Stimulated activated CD4-positive, alpha-beta T cell treated with anti-CD3 and anti-CD28 coated beads, Interleukin-12 subunit alpha, Interleukin-12 subunit beta, amount 100 ng/mL, for 4 hours (primary cell): ENCODE measurements at places on chromosomes 4 and X.

- no peak for DNase-seq
Measured at GRCh38 chr4:183447646-183448045, 3.2 kb downstream of the CDKN2AIP start.

DNA sequence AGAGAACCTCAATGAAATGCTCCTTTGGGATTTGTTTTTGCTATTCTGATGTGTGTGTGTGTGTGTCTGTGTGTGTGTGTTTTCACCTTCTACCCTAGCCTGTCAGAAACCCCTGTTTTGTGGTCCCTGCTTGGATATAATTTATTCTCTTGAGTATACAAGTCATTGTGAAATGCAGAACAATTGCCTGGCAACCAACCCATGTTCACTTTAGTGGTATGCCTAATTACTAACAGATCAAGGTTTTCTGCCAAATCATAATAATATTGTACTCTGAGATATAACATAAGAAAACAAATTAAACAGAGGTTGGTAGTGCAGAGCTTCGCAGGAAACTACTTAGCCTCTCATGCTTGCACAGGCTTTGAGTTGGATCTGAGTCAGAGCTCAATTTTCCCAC lies 7.0 kb upstream of the TET2 start:
- no peak for DNase-seq

DNA sequence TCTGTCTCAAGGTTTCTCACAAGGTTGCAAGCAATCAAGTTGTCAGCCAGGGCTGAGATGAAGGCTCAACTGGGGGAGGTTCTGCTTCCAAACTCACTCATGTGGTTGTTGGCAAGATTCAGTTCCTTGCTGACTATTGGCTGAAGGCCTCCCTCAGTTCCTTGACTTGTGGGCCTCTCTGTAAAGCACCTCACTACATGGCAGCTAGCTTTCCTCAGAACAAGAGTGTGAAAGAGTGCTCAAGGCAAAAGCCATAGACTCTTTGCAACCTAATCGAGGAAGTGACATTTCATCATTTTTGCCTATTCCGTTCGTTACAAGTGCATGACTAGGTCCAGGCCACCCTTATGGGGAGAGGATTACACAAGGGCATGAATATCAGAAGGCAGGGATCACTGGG lies 52.0 kb downstream of the CXorf58 start:
- DNase-seq: no peak

DNA sequence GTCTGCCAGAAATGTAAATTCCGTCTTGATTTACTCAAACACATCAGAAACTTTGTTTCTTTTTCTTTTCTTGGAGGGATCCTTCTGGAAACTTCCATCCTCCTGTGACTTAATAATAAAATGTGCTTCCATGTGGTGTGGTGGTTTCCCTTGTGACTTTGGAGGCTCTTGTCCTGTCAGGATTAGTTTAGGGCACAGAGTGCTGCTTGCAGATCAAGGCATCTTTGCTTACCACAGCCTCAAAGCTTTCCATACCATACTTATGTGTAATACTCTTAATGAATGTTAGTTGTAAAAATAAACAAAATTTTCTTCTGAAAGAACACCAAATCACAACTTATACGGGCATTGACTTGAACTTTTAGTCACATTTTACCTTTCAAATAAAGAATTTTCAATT lies 27.4 kb downstream of the GBA3 start:
- DNase-seq: no peak

GRCh38 chrX:150361070-150361776 lies 1.9 kb upstream of the MAMLD1 start:
- DNase-seq: peak; percentile 28

GRCh38 chr4:118927974-118928373 lies 39.3 kb downstream of the SYNPO2 start:
- DNase-seq: no peak

DNA sequence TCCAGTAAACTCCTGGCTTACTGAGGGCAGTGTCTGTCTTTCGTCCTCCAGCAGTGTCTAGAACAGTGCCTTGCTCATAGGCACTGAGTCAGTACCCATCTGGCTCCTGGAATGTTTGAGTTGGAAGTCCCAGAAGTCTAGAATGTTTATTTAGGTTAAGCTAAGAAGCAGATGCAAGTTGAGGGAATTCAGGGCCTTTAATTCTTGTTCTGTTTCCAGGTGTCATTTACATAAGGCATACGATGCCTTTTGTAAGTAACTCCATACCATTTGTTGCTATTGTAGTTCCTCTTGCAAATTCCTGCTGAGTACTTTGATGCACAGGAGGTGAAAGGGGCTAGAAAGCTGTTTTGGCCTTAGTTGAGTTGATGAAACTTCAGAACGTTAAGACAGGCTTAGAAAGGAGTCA lies 22.2 kb downstream of the ARHGAP10 start:
- no peak for DNase-seq

DNA sequence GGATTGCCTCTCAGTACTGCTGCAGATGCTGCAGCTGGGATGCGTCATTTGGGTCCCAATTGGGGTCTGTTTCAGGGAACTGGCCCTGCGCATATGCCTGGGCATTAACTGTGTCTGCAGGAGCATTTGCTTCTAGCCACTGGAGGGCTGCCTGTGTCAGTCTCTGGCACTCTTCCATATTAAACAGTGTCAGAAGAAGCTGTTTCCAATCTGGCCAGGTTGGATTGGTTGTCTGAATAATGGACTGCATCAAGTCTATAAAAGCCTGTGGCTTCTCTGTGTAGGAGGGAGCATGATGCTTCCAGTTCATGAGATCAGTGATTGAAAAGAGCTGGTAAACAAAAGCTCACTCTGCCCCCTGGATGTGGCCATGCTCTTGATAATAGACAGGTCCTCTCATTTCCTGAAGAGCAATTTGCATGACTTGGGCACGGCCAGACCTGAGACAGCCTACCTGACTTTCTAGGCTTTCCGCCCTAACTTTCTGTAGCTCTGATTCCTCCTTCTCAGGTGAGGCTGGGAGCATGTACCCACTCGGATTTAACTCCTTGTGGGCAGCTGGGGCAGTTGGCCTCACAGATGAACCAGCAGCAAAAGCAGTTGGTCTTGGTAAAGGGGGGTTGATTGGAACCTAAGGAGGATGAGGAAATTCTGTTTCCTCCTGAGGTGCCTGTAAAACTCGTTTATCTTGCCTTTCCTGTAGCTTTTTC lies 29.2 kb downstream of the SULT1E1 start:
- DNase-seq: no peak

GRCh38 chr4:75820676-75821075 lies 81.6 kb downstream of the PPEF2 start:
- DNase-seq: no peak

DNA sequence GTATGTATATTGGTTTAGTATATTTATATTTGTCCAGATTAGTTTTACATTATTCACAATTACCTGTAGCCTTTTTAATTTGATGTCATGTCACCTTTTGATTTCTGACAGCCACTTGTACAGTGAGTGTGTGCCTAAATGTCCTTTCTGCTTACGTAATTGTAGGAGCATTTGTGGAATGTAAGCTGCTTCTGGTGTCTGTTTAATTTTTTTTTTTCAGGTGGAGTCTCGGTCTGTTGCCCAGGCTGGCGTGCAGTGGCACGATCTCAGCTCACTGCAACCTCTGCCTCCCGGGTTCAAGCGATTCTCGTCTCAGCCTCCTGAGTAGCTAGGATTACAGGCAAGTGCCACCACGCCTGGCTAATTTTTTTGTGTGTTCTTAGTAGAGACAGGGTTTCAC lies 91.2 kb upstream of the XAGE2 start:
- no peak for DNase-seq

- no peak for DNase-seq
Measured at GRCh38 chr4:89324671-89325070, 17.1 kb upstream of the GPRIN3 start.

GRCh38 chr4:182192511-182193181 lies 50.6 kb upstream of the TENM3 start:
- DNase-seq: no peak

GRCh38 chr4:76624241-76624681 lies 189.2 kb downstream of the SHROOM3 start:
- no peak for DNase-seq

DNA sequence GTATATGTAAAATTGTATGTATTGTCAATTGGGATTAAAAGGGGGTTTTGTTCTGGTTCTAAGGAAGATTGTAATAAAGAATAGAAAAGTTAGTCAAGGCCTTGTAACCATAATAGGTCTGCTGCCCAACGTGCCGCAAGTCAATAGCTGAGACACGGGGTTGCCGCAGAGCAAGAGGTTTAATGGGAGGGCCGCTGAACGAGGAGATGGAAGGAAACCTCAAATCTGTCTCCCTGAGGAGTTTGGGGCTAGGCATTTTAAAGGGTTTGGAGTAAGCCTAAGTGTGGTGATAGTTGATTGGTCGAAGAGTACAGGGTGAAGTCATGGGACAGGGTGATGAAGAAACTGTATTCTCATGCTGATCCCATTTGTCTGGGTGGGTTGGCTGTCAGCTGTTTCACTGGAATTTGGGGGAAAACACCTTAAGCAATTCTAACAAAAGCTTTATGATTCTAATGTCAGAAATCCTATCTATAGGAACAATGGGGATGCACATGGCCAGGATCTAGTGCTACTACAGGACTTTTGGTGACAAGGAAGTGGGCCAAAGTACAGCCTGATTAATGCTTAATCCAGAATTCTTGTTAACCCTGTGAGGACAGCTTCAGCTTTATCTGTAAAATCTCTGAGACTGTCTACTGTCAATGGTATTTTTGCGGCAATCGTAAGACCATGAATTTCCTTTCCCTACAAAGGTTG lies 86.9 kb downstream of the RELL1 start:
- no peak for DNase-seq

GRCh38 chrX:124493984-124494383 lies 147.6 kb downstream of the SH2D1A start:
- no peak for DNase-seq

DNA sequence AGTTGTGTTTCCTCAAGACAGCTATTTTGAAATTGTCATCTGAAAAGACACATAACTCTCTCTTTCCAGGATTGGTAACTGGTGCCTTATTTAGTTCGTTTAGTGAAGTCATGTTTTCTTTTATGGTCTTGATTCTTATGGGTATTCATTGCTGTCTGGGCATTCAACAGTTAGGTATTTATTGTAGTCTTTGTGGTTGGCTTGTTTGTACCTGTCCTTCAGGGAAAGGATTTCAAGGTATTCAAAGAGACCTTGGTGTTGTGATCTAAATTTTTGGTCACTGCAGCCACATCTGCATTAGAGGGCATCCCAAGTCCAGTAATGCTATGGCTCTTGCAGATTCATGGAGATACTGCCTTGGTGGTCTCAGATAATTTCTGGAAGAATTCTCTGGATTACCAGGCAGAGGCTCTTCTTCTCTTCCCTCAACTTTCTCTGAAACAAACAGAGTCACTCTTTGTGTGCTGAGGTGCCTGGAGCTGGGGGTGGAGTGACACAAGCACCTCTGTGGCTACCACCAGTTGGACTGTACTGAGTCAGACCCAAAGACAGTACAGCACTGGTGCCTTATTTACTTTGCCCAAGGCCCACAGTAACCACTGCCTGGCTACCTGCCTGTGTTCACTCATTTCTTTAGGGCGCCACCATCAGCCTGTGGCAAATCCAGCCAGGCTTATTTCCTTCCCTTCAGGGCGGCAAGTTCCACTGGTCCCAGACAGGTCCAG lies 620.4 kb downstream of the KCNIP4 start:
- no peak for DNase-seq

GRCh38 chr4:173807347-173807746 lies 277.3 kb upstream of the HAND2 start:
- no peak for DNase-seq

DNA sequence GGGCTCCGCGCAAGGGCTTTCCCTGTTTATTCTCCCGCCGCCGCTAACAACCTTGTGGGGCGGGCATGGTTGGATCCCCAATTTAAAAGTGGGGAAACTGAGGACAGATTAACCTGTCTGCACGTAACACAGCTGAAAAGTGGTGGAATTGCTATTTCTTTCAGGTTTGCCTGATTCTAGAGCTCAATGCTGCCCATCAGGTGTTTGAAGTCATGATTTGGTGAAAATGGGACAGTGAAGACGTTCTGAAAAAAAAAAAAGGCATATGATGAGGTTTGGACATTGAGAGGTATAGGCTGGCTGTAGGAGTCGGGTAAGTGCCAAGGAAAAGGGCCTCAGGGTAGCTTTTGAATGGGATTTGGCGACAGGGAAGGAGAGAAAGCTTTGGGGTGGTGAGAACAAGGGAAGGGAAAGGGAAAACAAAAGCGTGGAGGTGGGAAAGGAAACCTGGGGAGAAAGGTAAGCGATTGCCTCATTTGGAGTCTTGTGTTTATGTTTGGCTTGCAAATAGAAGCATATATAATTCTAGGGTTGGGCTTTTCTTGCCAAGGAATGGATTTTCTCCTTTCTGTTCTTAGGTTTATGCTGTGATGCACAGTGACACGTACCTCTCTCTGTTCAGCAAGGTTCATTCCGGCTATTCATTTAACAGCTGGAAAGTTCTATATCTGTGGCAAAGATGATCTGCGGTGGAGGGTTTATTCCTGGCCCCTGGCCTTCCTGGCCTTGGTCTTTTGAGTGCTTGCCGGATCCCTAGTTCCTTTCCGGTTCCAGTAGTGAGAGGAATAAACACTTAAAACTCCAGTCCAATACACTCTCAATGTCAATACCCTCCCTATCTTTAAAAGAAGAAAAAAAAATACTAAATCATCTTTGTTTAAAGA lies 2.4 kb upstream of the STIM2 start:
- no peak for DNase-seq

- no peak for DNase-seq
Measured at GRCh38 chr4:98620087-98620784, 38.2 kb downstream of the TSPAN5 start.

GRCh38 chrX:130895299-130895698 lies 7.7 kb downstream of the ENOX2 start:
- no peak for DNase-seq

GRCh38 chr4:158818560-158819140 lies 49.8 kb downstream of the FNIP2 start:
- no peak for DNase-seq

DNA sequence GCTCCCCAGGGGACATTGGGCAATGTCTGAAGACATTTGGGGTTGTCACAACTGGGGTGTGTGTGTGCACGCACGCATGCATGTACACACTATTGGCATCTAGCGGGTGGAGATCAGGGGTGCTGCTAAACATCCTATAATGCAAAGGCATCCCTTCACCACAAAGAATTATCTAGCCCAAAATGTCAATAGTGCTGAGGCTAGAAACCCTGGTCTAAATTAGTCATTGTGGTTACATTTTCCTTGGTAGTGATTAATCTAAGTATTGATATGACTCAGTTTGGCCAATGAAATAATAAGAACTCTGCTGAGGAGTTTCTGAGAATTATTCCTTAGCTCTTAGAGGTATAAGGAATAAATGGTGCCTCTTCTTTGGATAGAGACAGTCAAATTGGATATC lies 200.2 kb downstream of the CLCN4 start:
- DNase-seq: no peak

GRCh38 chrX:121151293-121151692 lies 103.9 kb downstream of the GLUD2 start:
- no peak for DNase-seq

GRCh38 chrX:109281483-109282275 lies 200.2 kb downstream of the GUCY2F start:
- DNase-seq: no peak

- DNase-seq: no peak
Measured at GRCh38 chr4:148089624-148090023, 352.6 kb downstream of the NR3C2 start.
